ENCODE measurements at places on chromosomes 6 and 20.

- no peak for DNase-seq
Measured at GRCh38 chr6:5736016-5736738, 270.5 kb downstream of the NRN1 start.

DNA sequence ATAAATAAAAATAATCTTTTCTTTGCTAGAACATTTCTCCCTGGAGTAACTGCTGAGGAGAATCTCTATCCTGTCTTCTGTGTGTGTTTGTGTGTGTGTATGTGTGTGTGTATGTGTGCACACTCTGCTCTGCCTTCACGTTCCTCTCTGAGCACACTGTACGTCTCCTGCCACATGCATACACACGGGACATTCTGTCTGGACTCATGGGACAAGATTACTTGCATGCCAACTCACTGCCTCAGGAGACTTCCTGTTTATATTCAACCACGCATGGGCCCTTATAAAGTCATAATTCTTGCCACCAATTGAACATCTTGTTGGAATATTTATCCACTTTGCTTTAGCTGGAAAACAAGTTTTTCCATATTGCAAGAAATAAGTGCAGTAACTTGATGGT, 930.6 kb downstream of the KIF16B start:
- DNase-seq, result no peak

GRCh38 chr6:1424306-1424927, 35.0 kb downstream of the FOXF2 start:
- no peak for DNase-seq

DNA sequence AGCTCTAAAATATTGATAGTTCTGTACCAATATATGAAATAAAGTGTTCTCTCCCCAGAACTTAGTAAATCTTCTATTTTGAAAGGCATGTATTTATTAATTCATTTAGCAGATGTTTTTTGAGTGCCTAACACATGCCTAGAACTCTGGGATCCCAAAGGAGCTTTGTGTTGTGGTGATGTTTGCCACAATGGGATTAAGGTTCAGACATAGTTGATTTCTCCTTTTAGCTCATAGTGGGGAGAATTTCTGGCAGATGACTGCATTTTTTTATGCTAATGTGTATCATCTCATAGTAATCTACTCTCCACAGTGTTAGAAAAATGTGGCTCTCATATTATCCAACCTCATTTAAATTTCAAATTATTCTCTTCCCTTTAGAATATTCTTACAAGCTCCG, 21.7 kb downstream of the MYB start:
- no peak for DNase-seq

- no peak for DNase-seq
Measured at GRCh38 chr20:38935967-38936407, 9.8 kb downstream of the FAM83D start.

DNA sequence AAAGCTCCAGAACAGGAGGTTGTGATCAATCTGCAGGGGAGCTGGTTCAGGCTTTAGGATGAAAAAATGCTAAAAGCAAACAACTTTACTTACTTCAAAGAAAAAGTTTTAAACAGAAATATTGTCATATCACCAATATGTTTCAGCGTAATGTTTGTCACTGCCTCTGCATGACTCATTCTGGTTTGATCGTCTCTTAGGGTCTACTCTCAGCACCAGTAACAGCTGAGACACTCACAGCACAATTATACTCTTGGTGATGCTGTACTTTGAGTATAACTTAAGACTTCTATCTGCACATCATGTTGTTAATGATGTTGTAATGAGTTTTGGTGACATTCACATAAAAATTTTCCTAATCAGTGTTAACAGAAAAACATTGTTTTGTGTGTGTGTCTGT, 665.4 kb downstream of the EPM2A start:
- DNase-seq, result no peak

GRCh38 chr6:40606981-40607380, 19.8 kb upstream of the LRFN2 start:
- no peak for DNase-seq

GRCh38 chr6:25181923-25182322, 97.3 kb upstream of the CARMIL1 start:
- no peak for DNase-seq

- no peak for DNase-seq
Measured at GRCh38 chr6:137210903-137211302, 8.3 kb downstream of the IFNGR1 start.

DNA sequence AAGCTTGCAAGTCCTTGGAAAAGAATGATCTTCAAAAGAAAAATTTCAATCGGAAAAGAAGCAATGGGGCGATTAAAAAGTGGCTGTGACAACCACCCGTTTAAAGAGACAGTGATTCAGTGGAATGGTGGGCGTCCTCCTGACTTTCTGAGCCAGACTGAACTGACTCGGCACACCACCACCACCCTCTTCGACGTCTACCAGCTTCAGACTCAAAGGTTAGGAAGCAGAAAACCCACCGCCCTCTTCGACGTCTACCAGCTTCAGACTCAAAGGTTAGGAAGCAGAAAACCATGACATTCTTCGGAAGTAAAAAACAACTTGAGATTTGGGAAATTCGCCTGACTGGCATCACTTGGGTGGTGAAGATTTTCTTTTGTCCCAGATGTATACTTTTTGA, 28.3 kb upstream of the IRF4 start:
- no peak for DNase-seq

- no peak for DNase-seq
Measured at GRCh38 chr6:36888654-36889481, 3.1 kb downstream of the C6orf89 start.

DNA sequence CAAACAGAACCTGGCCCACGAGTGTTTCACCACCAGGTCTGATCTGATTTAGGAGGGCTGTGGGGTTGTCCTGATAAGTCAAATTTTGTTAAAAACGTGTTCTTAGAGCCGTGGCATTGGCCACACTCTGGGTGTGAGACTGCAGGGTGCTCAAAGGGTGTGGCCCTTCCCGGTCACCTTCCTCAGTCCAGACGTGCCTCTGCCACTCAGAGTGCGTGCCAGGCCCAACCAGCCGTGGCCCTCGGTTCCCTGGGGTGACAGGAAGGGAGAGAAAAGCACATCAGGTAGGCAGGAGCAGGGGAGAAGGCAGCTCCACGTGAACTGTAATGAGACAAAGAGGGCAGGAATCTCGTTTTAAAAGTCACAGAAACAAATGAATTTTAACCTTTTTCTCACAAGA, 115.4 kb downstream of the FAM120B start:
- no peak for DNase-seq

GRCh38 chr6:10886691-10887502, at the start of gene SYCP2L:
Gene SYCP2L, plus strand, starts transcription at chr6:10887052. Its CDS starts 75 bp downstream, at chr6:10887127.
- DNase-seq, result no peak

DNA sequence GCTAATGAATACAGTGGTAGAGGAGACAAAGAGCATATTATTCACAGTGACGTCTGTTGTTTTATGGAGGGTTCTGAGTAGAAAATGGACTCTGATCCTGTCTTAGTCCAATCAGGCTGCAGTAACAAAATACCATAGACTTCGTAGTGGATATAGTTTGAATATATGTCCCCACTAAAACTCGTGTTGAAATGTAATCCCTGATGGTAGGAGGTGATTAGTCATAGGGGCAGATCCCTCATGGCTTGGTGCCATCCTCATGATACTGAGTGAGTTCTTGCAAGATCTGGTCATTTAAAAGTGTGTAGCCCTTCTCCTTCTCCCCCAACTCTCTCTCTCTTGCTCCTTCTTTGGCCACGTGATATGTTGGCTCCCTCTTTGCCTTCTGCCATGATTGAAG, 82.5 kb downstream of the CD83 start:
- DNase-seq, result no peak

- no peak for DNase-seq
Measured at GRCh38 chr20:23646106-23646873, 8.5 kb upstream of the CST3 start.

GRCh38 chr6:31663126-31663960, 1.5 kb downstream of the GPANK1 start:
- no peak for DNase-seq

GRCh38 chr20:10344953-10345352, 89.1 kb downstream of the MKKS start:
- no peak for DNase-seq

GRCh38 chr6:125346926-125347563, 45.3 kb upstream of the HDDC2 start:
- no peak for DNase-seq

DNA sequence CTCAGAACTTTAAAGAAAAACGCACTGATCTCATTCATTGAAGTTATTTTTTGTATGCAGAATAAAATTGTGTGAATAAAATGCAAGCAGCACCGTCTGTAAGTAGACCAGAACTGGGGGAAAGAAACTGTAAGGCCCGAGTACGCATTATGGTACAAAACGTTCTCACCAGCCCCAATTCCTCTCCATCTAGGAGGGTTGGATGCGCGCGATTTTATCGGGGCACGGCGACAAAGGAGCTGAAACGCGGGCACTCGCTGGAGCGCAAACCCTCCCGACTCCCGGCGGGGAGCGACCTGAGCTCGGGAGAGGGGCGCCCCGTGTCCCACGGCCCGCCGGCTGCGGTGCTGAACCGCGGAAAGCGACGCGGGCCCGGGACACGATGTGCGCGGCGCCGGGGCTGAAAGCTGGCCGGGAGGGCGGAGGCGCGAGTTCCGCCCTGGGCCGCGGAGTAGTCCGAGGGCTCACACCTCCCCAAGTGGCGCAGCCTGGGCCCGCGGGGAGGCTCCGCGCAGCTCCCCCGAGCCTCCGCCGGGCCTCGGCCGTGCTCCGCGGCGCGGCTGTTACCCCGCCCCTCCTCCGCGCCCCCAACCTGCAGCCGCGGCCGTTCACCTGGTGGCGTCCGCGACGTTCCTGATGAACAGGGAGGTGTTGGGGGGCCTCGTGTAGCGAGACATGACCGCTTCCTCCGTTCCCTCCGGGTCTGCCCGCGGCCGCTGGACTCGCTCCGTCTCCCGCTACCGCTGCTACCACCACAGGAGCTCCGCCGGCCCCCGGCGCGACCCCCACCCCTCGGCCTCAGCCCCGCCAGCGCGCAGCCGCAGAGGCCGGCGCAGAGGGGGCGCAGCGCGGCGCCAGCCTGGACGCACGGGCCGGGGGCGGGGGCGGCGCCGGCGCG, at the start of gene SRSF12:
SRSF12 (minus strand) TSS at position 861 of the 898 bp plus-strand sequence; CDS start at position 677, 184 bp downstream.
- peak; percentile 9 for DNase-seq

DNA sequence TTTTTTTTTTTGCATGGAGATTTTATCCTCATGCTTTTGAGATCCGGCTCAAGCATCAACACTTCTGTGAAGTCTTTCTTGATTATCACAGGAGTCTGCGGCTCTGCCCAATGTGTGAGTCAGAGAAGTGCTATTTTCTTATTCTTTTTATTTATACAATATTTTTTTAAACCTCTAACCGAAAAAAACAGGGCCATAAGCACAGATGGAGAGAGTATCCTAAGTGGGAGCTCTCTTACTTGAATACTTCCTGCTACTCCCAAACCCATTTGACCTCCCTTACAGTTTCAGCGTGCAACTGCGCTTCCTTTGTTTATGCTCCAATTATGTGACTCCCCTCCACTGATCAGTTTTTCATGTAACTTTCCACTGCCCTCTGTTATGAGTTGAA, 8.7 kb upstream of the ATXN1 start:
- no peak for DNase-seq

DNA sequence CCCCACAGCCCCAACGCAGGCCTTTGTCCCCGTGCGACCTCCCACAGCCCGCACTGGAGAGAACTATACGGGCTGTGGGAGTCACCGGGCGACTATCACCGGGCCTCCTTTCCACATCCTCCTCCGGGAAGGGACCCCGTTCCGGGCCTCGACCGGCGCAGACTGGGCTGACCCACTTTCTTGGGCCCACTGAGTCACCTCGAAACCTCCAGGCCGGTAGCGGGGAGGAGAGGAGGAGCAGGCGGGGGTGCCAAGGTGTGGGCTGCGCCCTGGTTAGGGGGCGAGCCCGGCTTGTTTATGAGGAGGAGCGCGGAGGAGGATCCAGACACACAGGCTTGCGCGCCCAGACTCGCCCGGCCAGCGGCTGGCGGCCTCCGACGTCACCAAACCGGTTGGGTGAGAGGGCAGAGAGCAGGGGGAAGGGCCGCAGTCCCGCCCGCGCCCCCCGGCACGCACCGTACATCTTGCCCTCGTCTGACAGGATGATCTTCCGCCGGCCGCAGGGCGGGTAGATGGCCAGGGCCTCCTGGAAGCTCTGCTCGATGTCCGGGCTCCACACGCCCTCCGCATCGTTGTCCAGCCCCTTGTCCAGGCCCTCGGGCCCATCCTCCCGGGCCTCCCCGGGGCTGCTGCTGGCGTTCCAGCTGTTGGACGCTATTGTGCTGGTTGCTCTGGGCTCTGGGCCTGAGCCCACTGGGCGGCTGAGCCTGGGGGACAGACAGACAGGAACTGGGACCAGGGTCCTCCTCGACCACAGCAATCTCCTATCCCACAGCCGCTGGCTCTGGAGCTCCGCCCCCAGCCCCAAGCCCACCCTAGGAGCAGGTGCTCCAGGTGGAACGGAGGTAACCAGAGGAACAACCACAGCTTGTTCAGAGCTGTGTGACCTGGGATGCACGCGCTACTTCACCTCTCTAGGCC, 10.6 kb downstream of the TEAD3 start:
- DNase-seq, result no peak

DNA sequence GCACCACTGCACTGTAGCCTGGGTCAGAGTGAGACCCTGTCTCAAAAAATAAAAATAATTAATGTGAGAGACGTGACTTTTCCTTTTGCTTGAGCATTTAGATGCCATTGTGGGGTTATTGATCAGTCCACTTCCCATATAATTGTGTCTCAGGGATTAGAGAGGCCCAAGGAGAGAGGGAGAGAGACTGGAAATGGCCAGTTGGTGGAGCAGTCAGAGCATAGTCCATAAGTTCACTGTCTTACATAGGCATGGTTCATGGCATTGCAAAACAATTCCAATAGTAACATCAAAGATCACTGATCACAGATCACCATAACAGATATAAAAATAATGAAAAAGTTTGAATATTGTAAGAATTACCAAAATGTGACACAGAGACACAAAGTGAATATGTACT, 15.2 kb upstream of the SDHAF4 start:
- DNase-seq, result no peak

DNA sequence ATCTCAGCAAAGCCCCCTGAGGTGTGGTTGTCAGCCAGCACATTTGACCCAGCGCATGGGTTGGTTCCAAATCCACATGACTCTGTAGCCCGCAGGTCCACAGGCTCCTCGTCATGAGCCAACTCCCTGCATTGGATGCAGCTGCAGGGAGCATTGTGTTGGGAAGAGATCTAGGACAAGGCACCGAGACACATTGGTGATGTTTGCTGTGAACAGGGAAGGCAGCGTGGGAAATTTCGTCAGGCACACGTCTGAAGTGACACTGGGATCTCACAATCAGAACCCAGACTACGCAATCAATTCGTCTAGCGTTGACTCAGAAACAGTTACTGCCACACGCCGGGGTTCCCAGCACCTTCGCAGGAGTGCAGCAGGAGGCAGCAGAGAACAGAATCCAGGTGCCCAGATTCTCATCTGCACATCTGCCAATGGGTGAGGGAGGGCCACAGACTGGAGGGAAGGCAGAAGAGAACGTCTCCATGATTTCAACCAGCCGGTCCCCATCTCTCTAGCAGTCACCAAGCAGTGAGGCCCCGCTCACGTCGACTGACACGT, 177.0 kb downstream of the TTLL2 start:
- no peak for DNase-seq

- peak; percentile 35 for DNase-seq
Measured at GRCh38 chr6:24524805-24525204, 30.0 kb downstream of the ALDH5A1 start.

- no peak for DNase-seq
Measured at GRCh38 chr6:144551339-144551738, 266.2 kb downstream of the UTRN start.

Data from putamen (tissue), 1 donor.